Keratinocyte (primary cell): ENCODE measurements at places on chromosomes 1 and 21.

DNA sequence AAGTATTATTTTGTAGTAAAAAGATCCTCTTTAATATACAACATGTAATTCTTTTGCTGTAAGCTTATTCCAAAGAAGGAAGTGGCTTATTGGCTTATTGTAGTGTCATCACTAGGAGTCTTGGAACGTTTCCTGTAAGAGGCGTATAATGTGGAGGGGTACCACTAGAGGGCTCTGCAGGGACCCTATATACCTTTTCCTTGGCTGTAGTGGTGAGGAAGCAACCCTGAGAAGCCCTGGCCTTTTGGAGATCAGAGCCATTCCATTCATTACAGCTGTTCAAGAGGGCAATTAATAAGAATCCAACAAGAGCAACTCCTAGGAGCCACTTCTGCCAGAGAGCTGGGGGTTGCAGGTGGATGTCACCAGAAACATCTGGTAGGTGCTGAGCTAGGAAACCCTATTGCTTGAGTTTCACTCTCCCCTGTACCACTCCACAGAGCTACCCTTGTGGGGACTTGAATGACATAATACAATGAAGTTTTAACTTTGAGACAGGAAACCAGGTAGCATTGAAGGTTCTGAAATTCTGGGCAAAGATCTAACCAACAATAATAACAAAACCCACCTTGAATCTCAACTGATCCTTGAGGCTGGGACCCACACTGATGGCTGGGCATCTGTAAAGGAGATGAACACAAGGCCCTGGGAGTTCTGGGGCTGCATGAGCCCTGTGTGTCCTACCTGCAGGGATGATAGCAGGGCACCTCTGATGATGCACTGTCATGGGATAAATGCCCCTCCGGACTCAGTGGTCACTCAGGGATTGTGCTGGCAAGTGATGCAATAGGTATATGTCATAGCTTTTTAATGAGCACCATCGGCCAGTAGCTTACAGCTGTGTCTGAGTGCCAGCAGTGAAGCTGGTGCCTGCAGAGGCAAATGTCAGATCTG lies 160.2 kb upstream of the COA6 start:
- peak; percentile 70 for DNase-seq

DNA sequence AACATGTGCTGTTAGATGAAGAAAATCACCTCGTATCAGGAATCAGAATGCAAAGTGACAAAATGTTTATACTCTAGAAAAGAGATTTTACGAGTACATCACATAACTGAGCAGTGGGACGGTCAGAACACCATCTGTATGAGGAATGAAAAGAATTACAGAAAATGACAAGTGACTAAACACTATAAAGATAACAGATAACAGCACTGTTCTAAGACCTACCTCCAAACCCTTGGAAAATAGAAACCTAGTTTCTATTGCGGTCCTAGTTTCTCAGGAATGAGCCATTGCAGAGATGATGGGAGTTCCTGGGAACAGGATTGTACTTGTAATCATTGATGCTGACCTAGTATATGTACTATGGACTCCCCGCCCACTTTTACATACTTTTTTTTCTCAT lies 839.4 kb upstream of the ADAMTS5 start:
- no peak for DNase-seq

- DNase-seq, result no peak
These were observed 21.4 kb upstream of the SPSB1 start for GRCh38 chr1:9271283-9271682.

DNA sequence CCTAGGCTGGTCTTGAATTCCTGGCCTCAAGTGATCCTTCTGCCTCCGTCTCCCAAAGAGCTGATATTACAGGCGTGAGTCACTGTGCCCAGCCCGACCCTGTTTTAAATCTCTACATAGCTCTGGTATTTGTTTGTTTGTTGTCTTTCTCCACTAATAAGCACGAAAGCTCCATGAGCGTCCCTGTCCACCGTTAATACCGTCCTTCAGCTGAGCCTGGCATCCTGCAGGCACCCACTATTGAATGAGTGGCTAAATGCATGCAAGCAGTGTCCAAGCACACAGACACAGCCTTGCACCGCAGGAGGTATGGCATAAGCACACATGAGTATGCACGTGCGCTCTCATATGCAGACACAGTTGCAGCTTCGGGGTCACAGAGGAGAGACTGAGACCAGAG lies 4.5 kb upstream of the COL16A1 start:
- DNase-seq, result no peak

DNA sequence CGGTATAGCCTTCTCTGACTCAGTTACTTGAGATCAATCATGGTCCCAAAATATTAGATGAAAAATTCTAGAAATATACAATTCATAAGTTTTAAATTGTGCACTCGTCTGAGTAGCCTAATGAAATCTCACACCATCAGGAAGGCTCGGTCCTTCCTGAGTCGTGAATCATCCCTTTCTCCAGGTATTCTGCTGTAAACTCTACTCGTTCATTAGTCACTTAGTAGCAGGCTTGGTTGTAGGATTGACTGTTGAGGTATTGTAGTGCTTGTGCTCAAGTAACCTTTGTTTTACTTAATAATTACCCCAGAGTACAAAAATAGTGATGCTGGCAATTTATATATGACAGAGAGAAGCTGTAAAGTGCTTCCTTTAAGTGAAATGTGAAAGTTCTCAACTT lies 238.7 kb downstream of the OLFM3 start:
- no peak for DNase-seq

GRCh38 chr1:226569879-226570547 lies 21.4 kb downstream of the STUM start:
- no peak for DNase-seq

GRCh38 chr1:5887971-5888361 lies 104.3 kb downstream of the NPHP4 start:
- no peak for DNase-seq

GRCh38 chr1:160187407-160187806 lies 3.0 kb upstream of the CASQ1 start:
- DNase-seq, result no peak

DNA sequence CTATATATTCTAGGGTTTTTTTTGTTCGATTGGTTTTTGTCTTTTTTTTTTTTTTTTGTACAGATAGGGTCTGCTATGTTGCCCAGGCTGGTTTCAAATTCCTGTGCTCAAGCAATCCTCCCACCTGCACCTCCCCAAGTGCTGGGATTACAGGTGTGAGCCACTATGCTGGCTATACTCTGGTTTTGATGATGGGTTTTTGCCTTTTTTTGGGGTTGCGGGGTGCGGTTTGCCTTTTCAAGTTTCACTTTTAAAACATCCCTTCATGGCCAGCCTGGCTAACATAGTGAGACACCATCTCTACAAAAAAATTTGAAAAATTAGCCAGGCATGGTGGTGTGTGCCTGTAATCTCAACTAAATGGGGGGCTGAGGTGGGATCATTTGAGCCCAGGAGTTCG lies 10.0 kb downstream of the KDM5B start:
- no peak for DNase-seq

- no peak for DNase-seq
These were observed 11.4 kb downstream of the MAGI3 start for GRCh38 chr1:113401728-113402127.

- DNase-seq, result no peak
These were observed 27.9 kb downstream of the CASZ1 start for GRCh38 chr1:10768552-10768951.

- no peak for DNase-seq
These were observed 706.3 kb downstream of the ADGRL2 start for GRCh38 chr1:82507011-82507410.

GRCh38 chr1:67792103-67792502 lies 41.2 kb downstream of the GNG12 start:
- no peak for DNase-seq

DNA sequence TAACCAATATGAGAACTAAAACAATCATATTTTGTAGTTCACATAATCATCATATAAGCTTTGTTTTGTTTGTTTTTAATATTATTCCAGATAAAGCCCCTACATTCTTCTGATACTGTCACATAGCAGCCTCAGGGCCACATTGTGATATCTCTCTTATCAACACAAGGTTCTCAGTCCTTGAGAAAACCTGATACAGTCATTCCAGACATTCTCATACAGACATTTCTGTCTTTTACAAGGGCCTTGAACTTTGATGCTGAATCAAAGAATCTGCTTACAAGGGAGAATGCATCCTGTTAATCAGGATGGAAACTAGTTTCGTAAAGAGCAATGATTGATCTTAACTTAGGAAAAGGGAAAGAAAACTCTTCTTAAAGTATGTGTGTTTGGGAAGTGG lies 12.7 kb upstream of the VCAM1 start:
- no peak for DNase-seq

GRCh38 chr1:2345297-2346075 lies 45.9 kb downstream of the MORN1 start:
- DNase-seq, result no peak

DNA sequence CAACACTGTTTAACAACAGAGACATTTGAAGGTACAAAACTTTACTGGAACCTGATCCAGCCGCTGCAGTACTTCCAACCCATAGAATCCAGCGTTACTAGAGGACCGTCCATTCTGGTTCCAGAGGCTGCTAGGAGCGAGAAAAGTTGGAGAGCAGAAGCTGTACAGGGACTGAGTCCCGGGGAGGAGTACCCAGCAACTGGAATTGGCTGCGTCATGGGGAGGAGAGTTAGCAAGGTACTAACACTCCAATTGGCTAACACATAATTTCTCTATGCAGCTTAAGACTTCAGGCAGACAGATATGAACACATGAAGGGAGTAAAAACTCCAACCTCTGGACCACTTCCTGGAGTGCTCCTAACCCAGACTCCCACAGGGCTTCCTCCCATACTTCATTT lies 2.1 kb upstream of the QSOX1 start:
- DNase-seq, result no peak

- DNase-seq, result no peak
These were observed 11.7 kb downstream of the ATP1B1 start for GRCh38 chr1:169118227-169118626.

DNA sequence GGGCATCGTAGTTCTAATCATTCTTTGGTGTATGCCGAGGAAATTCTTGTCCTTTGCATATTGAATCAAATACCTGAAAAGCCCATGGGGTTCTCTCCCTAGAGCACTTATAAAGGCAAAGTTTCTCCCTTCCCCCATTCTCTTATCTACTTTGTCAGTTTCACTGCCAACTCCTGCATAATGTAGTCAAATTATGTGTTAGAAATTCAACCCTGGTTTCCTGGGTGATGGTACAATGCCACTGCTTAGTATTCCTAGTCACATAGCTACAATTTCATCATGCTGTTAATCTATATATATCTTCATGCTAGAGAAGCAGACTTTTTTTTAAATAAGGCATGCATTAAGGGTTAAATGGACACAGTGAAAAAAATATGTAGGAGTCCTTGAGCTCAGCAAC lies 119.0 kb downstream of the PDE4B start:
- no peak for DNase-seq

DNA sequence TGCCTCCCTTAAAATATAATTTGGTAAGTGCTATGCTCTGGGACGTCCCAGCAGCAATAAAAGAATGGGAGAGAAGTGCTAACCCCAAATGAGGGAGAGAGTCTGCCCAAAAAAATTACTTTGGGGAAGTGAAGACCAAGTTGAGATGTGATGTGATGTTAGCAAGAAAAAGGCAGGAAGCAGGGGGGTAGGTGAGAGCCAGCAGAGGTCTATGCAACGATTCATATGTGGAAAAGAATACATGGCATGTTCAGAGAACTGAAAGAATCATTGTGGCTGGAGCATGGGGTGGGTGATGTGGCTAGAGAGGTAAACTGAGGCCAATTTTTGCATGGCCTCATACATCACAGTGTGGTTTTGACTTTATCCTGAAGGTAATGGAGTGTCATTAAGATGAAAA lies 5.6 kb upstream of the CTPS1 start:
- no peak for DNase-seq

- no peak for DNase-seq
These were observed 36.7 kb upstream of the MTF2 start for GRCh38 chr1:93042187-93043056.

DNA sequence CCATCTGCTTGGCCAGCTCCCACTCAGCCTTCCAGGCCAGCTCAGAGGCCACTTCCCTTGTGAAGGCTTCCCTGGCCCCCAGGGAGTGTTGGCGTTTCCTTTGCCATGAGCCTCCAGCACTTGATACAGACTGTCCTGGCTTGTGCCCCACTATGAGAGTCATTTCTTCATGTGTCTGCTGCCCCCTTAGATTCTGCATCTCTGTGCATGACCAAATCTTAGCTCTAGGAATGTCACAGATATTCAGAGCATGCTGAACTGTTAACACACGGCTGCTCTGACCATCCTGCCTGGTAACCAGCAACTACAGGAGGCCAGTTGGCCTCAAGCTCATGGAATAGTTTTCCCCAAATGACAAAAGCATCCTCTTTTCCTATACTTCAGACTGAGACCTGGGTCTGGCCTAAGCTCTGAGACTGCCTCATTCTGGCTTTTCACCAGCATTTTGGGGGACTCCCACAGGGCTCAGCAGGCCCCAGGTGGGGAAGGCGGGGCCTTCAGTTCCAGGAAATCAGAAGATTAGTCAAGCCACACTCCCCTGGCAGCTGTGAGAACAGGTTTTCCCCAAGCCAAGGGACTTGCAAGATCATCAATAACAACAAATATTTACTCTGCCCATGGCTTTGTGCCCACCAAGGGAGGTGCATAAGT lies 182.6 kb upstream of the EDN2 start:
- no peak for DNase-seq

- DNase-seq, result peak; percentile 50
These were observed 4.7 kb downstream of the CCDC190 start for GRCh38 chr1:162856260-162856659.

- no peak for DNase-seq
These were observed 281.8 kb downstream of the BARHL2 start for GRCh38 chr1:90435351-90435750.

- DNase-seq, result no peak
These were observed 13.6 kb upstream of the FAM89A start for GRCh38 chr1:231053493-231054162.

- DNase-seq, result no peak
These were observed 5.9 kb downstream of the FOXD2 start for GRCh38 chr1:47443530-47444296.

GRCh38 chr1:30159015-30159414 lies 564.4 kb downstream of the MATN1 start:
- DNase-seq, result no peak

- DNase-seq, result no peak
These were observed 134.9 kb upstream of the NRIP1 start for GRCh38 chr21:15199414-15200383.

DNA sequence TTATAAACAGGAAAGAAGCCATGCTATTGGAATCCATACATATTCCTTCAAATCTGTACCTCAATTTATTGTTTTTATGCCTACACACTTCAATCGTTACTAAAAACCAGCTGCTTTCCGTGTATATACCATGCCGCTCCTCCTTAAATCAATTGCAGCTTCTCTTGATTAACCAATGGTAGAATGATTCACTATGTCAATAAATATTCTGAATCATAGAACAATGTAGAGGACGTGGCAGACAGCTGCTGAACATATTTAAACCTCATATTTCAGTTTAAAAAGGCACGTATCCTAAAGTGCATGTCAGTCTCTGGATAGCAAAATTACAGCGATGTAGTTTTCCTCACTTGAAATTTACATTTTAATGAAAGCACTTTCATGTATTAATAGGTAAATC lies 100.4 kb downstream of the MRPL39 start:
- no peak for DNase-seq

DNA sequence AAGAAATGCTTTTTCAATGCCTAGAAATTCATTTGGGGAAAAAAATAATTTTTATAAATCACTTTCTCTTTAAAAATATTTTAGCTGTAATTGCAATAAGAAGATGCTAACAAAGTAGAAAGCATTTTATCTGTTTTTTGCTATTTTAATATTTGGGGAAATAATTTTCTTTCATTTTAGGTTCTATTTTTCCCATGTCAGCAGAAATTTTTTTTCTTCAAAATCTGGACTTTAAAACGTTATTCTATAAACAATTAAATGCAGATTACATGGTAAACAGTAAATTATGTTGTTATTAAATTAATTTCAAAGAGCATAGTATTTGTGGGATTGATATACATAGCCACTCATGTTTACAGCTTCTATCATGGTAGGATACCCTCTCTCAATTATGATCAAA lies 27.7 kb upstream of the RRP15 start:
- DNase-seq, result no peak
